ENCODE measurements at places on chromosomes 7 and 10.
A peak's percentile ranks its signal among the peaks of the same experiment; 100 is the strongest.

- DNase-seq: no peak
These were observed 477.4 kb upstream of the FZD8 start for GRCh38 chr10:36119455-36119854.

- DNase-seq: no peak
These were observed 20.6 kb upstream of the GDI2 start for GRCh38 chr10:5833814-5834213.

GRCh38 chr7:80552031-80552694, 40.3 kb upstream of the GNAT3 start:
- no peak for DNase-seq

- no peak for DNase-seq
These were observed 472.4 kb downstream of the ANKRD7 start for GRCh38 chr7:118696879-118697278.

- DNase-seq: no peak
These were observed 75.4 kb downstream of the PLXNA4 start for GRCh38 chr7:132500727-132501440.

DNA sequence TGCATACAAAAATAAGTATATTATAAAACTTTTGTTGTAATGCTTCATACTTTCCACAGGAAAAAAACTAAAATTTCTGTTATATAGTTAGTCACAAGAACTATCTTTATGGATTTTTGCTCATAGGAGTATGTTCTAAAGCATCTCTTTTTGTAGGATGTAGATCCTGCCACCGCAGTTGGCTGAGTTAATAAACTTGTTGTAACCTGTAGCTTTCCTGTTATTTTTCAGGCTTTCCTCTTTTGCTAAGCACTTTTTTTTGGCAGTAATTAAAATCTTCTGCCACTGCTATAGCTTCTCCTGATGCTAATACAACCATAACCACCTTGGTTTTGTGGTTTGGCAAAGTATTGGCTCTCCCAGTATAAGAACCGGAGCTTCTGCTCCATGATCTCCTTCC, 60.3 kb downstream of the WNT2 start:
- no peak for DNase-seq

DNA sequence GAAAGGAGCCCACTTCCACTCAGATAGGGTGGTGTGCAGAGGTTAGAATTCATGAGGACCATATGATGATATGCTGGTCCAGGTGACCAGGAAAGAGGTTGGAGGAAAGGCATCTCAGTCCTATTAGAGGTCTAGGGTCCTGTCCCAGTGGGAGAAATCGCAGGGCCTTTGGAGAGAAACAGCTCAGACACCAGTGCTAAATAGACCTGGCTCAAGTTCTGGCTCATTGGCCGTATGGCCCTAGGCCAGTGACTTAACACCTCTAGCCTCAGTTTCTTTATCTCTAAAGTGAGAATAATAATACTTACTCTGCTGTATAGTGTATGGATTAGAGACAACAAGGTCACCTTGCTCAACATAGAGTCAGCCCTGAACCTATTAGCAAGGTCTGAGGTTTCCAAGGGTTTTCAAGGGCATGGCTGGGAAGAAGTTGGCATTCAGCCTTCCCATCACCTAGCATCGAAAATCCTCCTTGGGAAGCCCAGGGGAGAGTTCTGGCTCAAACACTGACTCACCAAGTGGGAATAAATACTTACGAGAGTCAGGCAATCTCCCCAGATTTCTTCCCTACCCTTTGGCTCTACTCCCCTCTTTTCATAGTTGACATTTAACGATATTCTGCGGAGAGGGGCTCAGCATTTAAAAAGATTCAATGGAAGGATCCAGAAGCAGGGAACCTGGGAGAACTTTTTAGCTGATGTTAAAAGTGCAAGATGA, 473.1 kb upstream of the PODXL start:
- DNase-seq: no peak

DNA sequence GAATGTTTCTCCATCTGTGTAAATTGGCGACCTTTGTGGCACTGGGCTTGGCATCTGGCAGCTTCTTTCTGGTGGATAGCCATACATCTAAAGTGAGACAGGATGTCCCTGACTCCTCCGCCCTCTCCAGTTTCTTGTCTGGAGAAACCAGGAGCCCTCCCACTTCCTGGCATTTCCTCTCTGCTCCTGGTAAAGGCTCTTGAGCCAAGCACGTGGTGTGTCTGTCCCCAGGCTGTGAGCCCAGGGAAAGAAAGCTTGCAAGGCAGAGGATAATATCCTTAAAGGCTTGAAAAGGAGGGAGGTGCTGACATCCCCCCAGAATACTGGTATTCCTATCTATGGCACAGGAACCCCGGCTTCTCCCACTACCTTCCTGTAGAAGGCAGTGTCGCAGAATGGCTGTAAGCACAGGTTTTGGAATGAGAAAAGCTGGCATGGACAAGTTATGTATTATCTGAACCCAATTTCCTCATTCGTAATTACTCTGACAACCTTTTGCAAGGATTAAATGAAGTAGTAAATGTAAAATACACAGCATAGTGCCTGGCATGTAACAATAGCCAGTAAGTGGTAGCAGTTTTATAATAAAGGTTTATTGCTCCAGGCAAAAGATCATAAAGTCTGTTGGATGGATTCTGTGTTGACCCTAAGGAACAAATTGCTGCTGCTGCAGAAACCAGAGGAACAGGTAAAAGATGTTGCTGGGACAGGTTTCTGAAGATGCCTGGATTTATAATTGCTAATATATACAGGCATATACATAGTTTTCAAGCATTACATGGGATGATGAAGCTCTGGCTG, 11.8 kb upstream of the ACSL5 start:
- no peak for DNase-seq

DNA sequence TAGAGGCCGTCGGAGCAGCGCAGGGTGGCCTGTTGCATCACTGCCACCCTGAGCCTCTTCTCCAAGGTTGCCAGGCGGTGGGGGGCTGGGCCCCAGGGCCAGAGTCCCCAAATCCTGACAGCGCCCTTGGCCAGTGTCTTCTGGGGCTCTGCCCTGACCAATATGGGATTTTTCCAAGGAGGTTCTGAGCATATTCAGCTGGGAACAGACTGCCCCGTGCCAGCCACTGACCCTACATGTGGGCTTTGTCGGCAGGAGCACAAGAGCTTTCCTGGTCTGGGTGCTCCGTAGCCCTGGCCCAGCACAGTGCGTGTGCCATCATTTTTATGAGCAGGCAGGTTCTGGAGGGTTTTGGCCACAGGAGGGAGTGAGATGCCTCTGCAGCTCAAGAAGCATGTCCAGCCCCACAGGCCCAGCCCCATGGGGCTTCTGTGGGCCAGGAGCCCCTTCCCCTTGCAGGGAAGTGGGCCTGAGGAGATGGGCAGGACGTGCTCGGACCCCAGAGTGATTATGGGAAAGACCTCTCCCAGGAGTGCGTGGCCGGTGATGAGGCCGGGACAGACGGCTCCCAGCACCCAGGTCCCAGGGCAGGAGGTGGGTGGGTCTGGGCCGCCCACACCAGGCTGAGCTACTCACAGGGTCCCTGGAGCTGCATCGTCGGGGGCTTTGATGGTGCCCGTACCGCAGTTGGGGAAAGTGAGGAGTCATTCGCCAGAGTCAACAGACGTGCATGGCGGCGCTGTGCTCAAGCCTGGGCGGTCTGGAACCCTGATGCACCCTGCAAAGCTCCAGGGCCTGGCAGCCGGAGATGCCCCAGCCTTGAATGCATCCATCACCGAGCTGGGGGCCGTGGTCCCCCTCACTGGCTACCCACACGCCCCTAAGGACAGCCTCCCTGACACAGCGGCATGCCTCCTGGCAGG, 66.6 kb downstream of the PWWP2B start:
- no peak for DNase-seq

GRCh38 chr7:929311-929711, 25.2 kb downstream of the ADAP1 start:
- DNase-seq: peak; percentile 9

- no peak for DNase-seq
These were observed 34.2 kb downstream of the BICC1 start for GRCh38 chr10:58546722-58547445.

DNA sequence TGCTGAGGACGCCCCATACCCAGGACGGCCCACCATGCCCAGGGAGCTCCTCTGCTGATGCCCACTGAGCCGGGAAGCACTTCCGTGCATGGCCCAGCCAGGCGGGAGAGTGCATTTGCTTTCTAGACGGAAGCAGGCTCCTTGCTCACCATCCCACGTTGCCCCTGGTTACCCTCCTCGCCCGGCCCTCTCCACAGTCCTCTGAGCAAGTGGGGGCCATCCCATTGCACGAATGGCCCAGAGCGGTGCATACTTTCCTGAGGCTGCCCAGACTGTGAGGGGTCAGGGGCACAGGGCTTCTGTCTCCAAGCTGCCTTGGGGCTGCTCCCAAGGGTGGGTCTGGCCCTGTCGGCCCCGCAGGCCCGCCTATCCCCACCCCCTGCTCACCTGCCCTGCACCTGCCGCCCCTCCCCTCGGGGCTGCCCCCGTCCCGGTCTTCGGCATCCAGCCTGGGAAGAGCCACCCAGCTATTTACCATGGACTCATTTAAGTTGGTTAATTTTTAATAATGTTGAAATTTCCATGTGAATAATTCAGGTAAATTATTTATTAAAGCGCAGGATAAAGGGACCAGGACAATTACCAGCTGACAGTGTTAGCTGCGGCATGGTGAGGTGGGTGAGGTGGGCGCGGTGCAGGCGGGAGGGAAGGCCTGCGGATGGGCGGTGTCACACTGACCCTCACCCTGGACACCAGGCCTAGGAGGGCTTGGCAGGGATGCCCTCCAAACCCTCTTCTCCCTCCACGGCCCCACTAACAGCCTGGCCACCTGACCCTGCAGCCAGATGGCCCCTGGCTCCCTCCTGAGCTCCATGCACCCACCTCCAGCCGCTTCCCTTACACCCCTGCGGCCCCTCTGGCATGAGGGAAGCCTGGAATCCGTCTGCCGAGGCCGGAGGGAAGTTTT, 104.4 kb downstream of the MICALL2 start:
- no peak for DNase-seq

DNA sequence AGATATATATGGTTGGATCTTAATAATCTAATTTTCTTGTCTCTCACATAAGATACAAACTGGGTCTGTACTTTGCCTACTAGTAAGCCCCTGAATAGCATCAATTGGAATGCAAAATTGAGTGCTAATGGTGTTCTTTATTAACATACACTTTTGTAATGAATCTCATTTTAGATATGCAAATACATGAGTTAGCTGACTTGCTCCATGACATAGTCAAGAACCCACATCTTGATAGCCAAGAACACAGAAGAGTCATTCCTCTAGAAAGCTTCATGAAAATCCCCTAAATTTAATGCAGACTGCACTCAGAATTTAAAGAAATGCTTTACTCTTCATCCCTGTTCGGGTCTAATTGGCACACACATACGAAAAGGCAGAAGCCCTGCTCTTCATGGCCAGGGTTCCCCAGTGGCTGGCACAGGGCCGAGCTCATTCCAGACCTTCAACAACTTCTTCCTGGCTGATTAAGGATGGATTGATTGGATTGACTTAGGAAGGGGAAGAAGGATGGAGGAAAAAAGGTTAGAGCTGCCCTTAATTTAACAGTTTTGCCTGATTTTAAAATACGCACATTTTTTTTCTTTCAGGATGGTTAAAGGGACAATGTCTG, 431.1 kb upstream of the KLF6 start:
- no peak for DNase-seq

DNA sequence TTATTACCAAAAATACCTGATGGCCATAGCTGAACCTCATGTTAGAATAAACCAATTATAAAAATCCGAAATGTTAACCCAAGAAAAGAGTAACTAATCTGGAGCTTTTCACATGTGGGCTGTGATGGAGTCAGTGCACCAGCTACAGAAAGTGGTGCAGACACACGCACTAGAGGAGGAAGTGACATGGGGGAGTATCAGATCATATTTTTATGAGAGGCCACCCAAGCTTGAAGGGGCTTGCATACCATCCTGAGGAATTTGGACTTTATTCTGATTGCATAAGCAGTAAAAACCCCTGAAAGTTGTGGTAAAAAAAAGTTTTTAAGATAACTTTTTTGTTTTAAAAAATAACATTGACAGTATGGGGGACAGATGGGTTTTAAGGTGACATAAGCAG, 1148.5 kb upstream of the CELF2 start:
- no peak for DNase-seq

DNA sequence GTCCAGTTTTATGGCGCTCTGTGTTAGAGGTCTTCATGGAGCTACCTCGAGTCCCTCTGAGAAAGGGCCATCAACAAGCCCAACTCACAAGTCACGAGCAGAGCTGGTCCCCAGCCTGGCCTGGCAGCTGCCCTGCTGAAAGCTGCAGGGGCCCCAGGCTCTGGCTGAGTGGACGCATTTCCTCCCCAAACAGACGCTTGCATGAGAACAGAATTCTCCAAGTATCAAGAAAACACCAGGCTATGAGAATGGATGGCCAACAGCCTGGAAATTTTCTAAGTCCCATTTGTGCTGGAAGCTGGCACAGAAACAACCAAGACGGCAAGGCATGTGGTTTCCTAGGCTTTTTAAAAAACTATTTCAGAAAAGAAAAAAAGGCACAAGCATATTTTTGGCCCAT, 114.8 kb downstream of the FAM53B start:
- DNase-seq: no peak

GRCh38 chr7:1767524-1767923, 97.4 kb downstream of the ELFN1 start:
- DNase-seq: no peak

DNA sequence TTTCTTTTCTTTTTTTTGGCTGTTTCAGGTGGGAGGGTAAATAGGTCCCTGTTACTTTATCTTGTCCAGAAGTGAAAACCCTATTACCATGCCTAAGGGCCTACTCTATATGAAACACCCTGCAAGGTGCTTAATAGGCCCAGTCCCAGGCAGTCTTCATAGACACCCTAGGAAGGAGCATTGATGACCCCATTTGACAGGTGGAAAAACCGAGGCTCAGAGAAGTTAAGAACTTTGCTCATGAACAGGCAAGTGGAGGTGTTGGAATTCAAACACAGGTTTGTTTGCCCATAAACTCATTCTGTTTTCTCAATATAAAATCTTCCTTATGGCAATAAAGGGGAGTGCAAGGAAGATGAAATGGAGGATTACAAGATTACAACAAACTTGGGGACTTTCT, 115.8 kb downstream of the ARHGAP22 start:
- no peak for DNase-seq

DNA sequence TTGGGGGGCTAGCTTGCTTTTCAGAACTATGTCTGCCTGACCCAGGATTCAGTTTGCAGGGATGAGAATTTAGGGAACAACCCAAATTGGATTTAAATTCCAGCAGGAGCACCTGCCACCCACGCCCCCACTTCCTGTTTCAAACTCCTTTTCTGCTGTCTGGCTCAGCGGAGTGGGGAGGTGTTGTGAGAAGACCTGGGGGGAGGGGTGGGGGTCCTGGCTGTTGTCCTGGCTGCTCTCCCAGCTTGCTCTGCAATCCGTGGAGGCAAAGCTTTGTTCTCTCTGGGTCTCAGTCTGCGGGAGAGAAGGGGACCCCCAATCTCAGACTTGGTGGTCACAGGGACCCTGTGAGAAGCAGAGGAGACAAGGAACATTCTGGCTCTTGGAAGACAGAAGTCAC, 799 bp downstream of the KCNK18 start:
- DNase-seq: no peak
